ENCODE measurements at places on chromosomes 2 and 18.
A peak's percentile ranks its signal among the peaks of the same experiment; 100 is the strongest.

DNA sequence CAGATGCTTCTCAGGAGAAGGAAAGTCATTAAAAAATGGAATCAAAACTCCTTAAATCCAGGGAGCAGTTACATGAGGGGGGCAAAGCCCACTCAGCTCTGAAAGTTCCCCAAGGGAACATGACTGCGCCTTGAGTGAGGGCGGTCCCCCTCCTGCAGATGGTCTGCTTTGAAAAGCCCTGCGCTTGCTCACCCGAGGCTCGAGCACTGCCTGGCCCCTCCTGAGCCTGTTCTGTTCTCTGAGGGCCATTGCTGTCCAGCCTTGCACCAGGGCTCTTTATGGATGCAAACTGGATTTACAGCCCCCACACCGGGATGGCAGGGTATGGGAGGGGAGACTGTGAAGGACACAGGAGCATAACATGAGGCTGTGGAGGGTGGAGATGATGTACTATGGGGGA is 37.8 kb upstream of the DNMT3A start:
- no peak for DNase-seq

- DNase-seq, result no peak
Observed at GRCh38 chr2:33482518-33482917, 6.1 kb downstream of the RASGRP3 start.

DNA sequence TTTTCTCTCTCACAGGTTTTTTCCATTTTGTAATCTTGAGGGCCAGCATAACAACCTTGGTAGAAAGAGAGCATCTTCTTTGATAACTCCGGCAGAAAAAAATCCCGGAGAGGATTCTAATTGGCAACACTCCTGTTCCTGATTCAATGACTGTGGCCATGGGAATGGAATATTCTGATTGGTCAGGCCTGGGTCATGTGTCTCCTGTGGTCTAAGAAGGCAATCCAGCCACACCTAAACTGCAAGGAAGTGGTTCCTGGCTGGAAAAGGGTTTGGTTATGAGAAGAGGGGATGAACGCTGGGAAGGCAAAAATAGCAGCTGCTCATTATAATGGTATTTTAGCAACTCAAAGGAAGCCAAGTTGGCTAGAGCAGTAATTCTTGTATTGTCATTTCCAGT is 24.8 kb upstream of the ZNF638 start:
- no peak for DNase-seq

DNA sequence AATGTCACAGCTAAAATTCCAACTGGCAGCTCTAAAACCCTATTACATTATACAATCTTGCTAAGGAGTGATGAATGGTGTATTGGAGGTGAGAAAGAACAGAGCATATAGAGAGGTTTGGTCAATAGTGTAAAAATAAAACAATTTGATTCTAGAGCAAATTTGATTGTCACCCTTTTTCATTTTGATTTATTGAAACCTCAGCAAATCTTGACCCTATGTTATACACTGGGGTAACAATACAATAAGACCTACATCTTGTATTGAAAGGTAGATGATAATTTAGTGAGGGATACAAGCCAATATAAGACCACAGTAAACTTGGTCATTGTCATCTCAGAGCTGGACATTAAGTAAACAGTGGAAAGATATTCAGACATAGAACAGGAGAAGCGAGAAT is 671.9 kb downstream of the IRS1 start:
- DNase-seq, result no peak

- no peak for DNase-seq
Observed at GRCh38 chr2:112277596-112278220, 2.3 kb downstream of the ZC3H6 start.

DNA sequence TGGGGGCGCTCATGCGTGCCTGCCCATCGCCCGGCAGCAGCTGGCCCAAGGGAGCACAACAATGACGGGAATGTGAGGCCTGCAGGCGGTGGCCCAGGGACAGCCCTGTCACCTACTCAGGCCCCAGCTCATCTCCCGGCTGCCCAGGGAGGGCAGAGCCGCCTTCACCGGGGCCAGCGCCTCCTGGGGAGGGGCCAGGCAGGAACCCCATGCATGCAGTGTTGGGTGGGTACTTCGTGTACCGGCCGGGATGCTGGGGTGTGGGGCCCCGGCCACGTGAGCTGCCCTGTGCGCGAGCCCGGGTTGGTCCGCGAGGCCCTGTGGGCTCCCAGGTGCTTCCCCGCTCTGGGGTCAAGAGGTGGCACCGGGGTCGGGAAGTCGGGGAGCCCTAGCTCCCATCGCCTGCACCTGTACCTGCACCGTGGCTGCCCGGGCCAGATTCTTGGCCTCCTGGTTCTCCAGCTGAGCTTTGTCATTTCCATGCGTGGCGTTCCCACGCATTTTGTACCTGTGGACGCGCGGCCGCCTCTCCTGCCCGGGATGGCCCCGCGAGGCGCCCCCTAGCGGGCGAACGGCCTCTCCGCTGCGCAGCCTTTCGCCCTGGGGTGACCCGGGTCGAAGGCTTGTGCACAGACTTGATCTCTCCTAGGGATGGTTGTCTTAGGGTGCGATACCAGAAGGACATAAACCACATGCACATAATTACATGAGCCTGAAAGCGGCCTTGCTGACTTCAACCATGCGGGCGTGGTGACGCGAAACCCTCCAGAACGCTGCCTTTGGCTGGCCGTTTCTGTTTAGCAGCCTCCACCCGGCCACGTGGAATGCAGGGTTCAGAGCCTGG is 950 bp downstream of the KLHL30 start:
- no peak for DNase-seq

DNA sequence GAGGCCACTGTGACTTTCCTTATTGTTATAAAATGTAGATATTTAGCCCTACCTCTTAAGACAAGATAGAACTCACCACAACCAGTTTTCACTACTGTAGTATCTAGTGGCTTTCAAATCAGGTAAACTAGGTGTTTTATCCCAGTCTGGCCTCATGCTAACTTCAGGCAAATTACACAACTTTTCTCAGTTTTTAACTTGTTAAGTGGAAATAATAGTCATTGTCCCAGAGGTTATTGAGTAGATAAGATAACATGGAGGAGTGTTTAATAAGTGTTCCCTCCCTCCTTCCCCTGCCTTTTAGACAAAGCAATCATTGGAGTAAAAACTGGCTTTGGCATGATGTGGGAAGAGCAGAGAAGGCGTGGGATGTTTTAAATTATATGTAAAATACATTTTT is 27.3 kb downstream of the ANXA4 start:
- DNase-seq, result no peak

- DNase-seq, result no peak
Observed at GRCh38 chr2:144132357-144132756, 387.6 kb downstream of the ZEB2 start.

- no peak for DNase-seq
Observed at GRCh38 chr2:11942178-11942569, 195.7 kb downstream of the LPIN1 start.

DNA sequence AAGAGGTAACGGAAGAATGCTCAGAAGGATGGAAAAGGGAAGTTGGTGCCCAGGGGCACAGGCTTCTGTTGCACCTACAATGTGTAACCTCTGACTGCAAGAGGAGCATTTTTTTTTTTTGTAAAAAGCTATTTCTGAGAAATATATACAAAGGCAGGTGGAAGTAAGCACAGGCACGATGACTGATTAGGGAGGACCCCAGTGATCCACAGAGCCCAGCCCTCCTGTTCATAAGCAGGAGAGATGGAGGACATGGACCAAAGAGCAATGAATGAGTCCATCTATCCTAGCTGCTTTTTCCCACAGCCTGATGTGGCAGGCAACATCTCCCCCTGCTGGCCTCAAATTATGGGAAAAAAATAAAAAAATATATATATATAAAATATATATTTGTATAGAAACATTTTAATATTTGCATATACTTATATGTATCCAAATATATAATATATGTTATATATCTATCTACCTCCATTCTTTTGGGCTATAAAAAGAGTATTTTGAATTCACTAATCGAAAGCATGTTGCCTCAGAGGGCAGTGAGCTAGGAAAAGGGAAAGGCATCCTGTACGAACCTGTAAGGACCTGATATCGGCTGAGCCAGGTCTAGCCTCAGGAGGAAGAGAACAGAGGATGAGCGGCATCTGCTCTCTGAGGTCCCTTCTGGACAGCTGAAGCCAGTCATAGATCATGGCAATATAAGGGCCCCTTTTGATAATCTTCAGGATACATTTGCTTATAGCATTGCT is 166.0 kb upstream of the STK17B start:
- peak; percentile 47 for DNase-seq

- peak; percentile 14 for DNase-seq
Observed at GRCh38 chr18:45657357-45658335, 42.4 kb downstream of the SLC14A2 start.

- peak; percentile 78 for DNase-seq
Observed at GRCh38 chr2:219029829-219030165, 11.5 kb downstream of the CFAP65 start.

- DNase-seq, result peak; percentile 43
Observed at GRCh38 chr18:32056613-32057358, 34.9 kb upstream of the RNF138 start.

GRCh38 chr2:222532315-222532714 is 108.0 kb downstream of the SGPP2 start:
- DNase-seq, result no peak

GRCh38 chr2:105803337-105803736 is 58.6 kb downstream of the NCK2 start:
- no peak for DNase-seq

- DNase-seq, result no peak
Observed at GRCh38 chr2:112728029-112728362, 7.2 kb downstream of the NT5DC4 start.

GRCh38 chr2:239917125-239917956 is 107.8 kb downstream of the NDUFA10 start:
- DNase-seq, result no peak

- DNase-seq, result peak; percentile 66
Observed at GRCh38 chr18:62131301-62131909, 55.5 kb downstream of the PIGN start.
